AG08396 (cell line): ENCODE measurements at places on chromosomes 7 and 10.

DNA sequence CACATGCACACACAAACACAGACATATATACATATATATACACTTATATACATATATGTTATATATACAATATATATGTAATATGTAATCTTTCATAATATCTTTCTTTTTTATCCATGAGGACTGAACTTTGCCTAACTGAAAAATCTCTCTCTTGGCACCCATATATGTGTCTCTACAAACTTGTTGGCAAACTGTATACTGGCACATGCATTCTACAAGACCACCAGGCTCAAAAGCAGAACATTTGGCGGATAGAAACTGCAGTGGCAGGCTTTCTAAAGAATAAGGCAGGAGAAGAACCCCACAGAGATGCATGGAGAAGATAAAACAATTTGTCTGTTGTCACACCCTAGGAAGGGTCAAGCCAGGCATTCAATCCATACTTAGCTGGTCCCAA lies 165.3 kb downstream of the NRG3 start:
- DNase-seq, result no peak

DNA sequence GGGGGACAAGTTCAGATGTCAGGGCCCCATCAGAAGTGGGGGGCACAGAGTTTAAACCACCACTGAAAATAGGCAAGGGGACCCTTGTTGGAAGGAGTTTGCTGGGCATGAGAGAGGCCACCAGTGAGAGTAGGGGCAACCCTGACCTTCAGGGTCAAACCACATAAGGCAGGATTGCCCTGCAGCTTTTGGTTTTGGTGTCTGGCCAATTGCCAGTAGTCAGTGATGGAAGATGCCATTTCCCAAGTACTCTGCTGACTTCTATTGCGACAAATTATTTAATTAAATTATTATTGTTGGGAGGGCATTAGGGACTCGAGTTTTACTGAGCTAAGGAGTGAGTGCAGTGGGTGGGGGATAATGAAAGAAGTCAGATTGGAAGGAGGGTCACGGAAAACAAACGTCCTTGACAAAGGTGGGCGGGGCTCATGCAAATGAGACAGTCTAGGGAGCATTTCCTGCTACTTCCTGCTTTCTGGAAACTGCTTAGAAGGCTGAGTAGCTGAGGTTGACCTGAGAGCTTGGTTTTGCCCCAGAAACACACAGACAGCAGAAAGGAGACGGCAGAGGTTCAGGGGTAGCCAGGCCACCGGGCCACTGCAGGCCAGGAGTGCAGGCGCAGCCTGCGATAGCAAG lies 74.2 kb upstream of the ANLN start:
- no peak for DNase-seq

GRCh38 chr10:122243550-122243949 lies 27.5 kb upstream of the BTBD16 start:
- DNase-seq, result no peak

DNA sequence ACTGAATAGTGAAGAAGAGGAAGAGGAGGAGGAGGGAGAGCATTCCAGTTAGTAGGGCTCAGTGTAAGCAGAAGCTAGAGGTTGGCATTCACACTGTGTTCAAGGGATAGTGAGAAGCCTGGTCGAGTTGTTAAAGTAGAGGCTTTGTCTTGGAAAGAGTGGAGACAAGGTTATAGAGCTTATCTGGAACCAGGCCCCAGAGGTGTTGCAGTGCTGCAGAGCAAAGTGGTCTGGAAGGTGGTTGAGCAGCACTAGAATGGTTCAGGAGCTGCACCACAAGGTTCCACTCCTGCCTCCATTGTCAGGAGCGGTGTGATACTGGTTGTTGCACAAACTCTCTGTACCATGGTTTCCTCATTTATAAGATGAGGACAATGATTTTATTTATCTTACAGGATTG lies 8.8 kb upstream of the PCGF5 start:
- DNase-seq, result no peak

GRCh38 chr10:25059990-25060389 lies 43.6 kb downstream of the THNSL1 start:
- peak; percentile 76 for DNase-seq

DNA sequence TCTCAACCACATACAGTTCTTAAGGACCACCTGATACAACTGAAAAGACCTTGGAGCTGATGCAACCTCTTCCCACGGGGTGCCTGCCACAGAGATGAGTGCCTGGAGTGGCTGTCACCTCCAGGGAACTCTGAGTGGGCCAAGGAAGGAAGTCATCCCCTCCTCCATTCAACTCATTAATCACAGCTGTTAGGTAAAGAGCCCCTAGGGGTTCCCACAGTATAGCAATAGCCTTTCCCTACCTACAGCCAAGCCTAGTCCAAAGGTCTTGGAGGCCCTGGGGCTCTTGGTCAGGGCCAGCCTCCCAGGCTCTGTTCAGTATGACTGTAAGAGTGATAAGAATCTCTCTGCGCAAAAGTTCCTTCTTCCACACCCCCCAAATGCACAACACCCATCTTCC lies 70.4 kb upstream of the NFE2L3 start:
- no peak for DNase-seq

DNA sequence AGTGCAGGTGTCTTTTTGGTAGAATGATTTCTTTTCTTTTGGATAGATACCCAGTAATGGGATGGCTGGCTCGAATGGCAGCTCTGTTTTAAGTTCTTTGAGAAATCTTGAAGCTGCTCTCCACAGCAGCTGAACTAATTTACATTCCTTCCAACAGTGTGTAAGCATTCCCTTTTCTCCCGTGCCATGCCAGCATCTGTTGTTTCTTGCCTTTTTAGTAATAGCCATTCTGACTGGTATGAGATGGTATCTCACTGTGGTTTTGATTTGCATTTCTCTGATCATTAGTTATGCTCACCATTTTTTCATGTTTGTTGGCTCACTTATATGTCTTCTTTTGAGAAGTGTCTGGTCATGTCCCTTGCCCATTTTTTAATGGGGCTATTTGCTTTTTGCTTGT lies 486.3 kb downstream of the GALNT17 start:
- DNase-seq, result no peak

DNA sequence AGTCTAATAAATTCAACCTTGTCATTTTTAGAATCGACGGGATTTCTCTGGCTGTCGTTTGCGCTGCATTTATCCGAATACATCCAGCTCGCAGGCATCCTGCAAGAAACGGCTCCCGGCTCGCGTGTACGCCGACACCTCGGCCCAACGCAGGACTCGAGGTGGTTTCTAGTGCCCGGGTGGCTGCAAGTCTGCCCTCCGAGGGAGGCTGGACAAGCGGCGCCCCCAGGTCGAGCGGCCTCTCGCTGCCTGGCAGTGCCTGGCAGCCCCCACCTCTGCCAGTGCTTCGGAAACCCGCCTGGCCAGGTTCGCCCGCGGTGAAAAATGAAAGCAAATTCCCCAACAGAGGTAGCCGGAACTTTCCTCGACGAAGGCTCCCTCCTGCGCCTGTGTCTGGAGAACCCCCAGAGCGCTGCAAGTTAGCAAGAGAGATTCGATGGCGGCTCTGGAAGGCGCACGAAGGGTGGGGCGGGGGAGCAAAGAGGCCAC lies 5.7 kb upstream of the ZNF503 start:
- DNase-seq, result no peak

DNA sequence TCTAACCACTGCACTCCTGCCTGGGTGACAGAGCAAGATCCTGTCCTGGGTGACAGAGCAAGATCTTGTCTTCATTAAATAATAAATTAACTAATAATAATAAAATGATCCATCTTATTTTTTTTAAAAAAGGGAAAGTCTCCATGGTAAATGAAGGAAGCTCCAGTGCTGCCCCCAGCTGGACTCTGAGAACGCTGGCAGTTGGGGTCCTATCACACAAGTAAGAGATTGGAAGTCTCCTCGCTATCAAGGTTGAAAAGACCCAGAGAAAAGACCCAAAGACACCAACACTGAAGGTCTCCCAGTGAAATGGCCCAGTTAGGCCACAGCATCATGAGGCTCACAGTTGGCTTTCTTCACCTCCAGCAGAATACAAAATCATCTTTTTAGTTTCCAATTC lies 13.8 kb upstream of the C10orf67 start:
- DNase-seq, result no peak

DNA sequence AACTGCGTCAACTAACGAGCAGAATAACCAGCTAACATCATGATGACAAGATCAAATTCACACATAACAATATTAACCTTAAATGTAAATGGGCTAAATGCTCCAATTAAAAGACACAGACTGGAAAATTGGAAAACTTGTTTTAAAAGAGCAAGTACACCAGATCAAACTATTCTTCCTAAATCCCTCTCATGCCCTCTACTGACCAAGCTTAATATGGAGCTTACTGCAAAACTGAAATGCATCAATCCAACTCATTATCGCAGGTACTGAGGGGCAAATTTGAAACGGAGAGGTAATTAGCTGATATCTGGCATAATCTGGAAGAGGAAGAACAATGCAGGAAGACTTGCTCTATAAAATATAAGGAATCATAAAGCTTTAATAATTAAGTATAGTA lies 1223.8 kb downstream of the NXPH1 start:
- no peak for DNase-seq

DNA sequence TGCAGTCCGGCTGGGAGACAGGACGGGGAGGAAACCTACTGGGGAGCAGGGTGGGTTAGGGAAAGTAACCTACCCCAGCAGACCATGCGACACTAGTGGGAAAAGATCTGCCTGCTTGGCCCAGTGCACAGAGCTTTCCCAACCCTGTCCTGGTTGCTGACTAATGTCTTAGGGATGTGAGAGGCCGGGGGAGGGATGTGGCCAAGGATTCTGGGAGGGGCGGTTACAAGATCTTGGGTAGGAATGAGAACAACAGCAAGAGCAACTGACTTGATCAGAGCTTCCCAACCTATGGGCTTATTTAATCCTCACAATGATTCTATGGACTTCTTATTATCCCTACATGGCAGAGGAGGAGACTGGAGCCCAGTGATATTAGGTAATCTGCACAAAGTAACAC lies 24.0 kb upstream of the EIF5AL1 start:
- DNase-seq, result peak; percentile 90

DNA sequence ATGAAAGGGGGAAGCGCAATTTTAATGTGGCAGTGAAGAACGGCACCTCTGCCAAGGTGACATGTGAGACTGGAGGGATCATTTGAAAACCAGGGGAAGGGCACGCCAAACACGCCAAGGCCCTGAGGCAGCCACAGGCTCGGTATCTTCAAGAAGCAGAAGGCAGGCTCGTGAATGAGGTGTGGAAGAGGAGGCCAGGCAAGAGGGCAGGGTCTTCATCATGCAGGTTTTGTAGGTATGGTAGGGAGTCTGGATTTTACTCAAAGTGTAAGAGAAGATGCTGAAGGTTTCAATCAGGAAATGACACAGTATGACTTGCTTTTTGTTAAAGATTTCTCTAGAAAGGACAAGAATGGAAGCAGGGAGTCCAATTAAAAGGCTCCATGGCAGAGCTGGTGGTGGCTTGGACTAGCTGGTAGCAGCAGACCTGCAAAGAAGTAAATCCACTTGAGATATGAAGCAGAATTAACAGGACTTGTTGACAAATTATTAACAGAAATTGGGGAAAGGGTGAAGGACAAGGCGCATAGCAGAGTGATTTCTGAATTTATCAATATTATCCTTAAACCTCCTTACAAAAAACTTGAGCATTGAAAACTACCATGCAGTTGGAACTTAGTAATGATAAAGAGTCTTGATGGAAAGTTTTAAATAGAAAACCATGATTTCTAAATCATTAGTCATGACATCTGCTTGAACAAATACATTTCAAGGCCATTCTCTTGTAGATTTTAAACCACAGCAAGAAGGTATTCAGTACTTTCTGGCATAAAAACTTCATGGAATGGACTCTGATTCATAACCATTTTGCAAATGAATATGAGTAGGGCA lies 70.4 kb downstream of the COA1 start:
- peak; percentile 32 for DNase-seq

- no peak for DNase-seq
Measured at GRCh38 chr7:42283553-42283952, 46.5 kb upstream of the GLI3 start.

- peak; percentile 11 for DNase-seq
Measured at GRCh38 chr10:43260911-43261577, 5.8 kb downstream of the RASGEF1A start.

GRCh38 chr7:92917230-92917629 lies 80.9 kb upstream of the CDK6 start:
- no peak for DNase-seq

DNA sequence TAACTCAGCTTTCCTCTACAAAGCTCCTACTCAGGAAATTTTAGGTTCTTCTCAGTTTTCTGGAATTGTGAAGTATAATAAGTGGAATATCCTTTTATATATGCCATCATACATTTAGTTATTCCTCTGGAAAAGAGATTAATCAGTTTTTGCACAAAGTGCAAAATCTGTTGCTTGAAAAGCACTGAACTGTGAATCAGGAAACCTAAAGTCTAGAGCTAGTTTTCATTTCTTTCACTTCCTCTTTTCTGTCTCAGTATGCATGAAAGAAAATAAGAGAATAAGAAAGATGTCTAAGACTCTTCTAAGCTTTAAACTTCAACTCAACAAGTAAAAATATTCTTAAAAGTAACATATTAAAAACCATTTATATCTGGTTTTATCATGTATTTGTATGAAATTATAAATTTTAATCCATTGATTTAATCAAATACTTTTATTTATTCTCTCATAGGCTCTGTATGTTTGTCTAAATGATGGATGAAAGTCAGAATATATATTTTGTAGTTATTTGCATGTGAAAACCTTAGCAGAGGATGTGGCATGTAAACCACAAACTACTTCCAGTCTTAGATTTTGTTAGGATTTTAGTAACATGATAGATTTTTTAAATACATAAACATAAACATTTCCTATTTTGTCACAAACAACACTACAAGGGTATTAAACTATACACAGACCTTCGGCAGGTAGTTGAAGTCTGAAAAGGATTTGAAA lies 1073.0 kb downstream of the XPNPEP1 start:
- no peak for DNase-seq

DNA sequence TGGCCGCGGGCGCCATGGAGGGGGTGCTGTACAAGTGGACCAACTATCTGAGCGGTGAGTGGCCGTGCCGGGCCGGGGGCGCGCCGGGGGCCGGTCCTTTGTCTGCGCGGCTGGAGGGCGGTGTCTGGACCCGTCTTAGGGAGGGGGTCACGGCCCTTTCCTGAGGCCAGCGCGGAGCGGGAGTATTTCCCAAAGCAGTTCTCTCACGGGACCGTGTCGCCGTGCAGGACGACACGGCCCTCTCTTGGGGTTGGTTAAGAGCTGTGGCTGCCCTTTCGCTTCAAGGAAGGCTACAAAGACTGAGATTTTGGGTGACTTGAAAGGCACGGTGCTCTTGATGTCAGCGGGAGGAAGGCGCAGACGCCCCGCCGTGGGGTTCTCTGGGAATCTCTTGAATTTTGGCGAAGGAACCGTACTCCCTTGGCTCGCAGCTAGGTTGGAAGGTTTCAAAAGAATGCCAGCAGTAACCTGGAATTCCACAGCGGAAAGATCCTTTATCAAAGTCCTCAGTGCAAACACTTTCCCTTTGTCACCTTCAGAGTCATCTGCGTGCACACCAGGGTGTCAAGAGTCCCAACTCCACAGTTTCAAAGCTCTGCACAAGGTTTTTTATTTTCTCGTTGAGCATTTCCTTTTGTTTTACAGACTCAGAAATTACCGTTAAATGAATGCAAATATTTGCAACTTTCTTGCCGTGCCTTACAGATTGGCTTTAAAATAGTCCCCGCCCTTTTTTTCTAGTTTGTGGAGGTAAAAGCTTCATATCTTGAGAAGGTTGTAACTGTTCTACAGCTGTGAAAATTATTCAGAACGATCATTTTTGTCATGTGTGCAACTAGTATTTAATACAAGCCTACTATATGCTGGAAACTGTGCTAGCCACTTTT lies 780 bp downstream of the PLEKHA8 start:
- no peak for DNase-seq

GRCh38 chr10:7666253-7667023 lies at the start of gene ITIH5:
ITIH5 (minus strand) TSS chr10:7666966; CDS start chr10:7666892, 74 bp downstream.
- no peak for DNase-seq
